T-helper 17 cell (primary cell): ENCODE measurements at places on chromosomes 5 and 9.

DNA sequence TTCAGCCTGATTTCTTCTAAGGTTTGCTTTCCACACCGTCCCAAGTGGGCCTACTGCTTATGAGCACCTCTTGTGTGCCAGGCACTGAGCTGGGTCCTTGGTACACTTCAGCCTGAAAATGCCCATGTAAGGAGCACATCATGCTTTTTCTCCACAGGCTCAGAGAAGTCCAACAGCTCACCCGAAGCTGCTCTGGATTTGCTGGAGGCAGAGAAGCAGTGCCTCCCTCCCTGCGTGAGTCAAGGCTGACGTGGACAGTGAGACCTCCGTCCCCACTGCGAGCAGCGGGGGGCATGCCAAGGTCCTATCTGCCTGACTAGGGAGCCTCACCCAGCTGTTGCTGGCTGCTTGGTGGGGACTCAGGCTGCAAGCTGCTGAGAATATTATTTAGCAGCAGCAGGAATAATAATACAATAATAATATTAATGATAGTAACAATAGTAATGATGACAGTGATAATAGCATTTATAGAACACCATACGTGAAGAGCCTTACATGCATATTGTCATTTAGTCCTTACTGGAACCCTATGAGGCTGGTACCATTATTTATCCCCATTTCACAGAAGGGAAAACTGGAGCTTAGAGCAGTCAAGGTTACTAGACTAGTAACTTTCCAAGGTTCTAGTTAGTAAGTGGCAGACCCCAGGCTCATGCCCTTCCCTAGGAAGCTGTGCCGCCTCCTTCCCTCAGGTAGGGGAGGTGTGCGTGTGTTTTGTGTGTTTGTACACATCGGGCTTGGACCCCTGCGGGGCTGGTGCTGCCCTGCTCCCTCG lies 194.8 kb downstream of the HSPA4 start:
- no peak for DNase-seq

GRCh38 chr5:177455036-177455660 lies 8.5 kb downstream of the PRR7 start:
- peak; percentile 95 for DNase-seq

- no peak for DNase-seq
These were observed 36.9 kb upstream of the FCN2 start for GRCh38 chr9:134843740-134844139.

DNA sequence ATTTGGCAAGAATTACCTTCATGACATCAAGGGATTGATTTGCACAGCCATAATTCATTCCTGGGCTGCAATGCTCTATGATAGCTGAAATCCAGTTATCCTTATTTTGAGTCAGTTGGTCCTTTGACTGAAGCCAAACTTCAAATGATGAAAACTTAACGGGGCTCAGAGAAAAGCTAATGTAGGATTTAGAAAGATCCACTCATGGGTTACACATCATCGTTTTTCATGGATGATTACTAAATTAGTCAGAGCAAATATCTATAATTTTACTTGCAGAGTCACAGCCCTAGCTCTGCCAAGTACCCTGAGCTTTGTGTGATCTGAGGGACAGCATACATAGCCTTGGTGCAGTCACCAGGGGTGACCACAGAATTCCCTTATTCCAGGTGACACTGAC lies 27.3 kb upstream of the MUSK start:
- no peak for DNase-seq

DNA sequence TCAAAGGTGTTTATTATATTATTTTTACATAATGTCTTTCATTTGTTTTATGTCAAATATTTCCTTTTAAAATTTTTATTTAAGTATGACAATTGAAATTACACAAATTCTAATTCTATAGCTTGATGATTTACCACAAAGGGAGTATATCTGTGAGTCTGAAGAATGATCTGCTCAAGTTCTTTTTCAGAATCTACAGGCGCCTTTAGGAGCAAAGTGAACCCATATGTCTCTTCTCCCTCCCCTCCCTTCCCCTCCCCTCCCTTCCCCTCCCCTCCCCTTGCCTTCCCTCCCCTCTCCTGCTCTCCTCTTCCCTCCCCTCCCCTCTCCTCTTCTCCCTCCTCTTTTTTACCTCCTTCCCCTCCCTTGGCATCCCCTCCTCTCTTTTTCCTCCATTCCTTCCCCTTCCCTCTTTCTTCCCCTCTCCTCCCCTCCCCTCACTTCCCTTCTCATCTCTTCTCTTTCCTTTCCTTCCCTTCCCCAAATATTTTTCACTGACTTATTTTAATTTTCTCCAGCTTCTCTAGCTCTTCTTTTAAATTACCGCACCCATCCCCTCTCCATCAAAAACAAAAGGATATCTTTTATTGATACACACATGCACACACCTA lies 495.3 kb upstream of the PIK3R1 start:
- no peak for DNase-seq
